ENCODE measurements at places on chromosomes 13 and 19.
A peak's percentile ranks its signal among the peaks of the same experiment; 100 is the strongest.

- no peak for DNase-seq
These were observed 21.5 kb downstream of the GSX1 start for GRCh38 chr13:27813826-27814225.

DNA sequence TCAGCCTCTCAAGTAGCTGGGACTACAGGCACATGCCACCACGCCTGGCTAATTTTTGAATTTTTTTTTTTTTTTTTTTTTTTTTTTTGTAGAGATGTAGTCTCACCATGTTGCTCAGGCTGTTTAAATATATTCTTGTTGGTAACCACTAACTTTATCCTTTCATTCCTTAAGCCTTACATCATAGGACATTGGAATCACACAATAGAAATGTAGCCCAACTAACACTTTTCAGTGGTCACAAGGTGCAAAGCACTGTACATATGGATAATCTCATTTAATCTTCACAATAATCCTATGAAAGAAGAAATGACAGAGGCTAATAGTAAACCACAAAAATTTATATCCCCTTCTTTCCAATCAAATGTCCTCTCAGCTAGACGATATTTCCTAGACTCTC lies 417.8 kb upstream of the DACH1 start:
- DNase-seq, result no peak

DNA sequence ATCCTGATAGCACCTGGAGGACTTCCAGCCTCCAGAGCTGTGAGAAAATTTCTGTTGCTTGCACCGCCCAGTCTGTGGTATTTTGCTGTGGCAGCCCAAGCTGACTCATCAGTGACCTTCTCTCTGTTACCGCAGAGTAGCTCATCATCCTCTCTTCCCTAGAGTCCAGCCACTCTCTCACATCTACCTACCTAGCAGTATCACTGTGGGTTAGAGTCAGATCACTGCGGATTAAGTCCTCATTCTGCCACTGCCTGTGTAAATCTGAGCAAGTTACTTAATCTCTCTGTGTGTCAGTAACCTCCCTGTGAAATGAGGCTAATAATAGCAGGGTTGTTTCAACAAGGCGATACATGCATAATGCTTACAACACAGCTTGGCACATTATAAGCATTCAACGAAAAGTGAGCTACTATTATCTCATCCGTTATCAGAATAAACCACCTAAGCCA lies 40.3 kb upstream of the USPL1 start:
- no peak for DNase-seq

GRCh38 chr13:94706843-94707399 lies 5.4 kb downstream of the SOX21 start:
- DNase-seq, result no peak

DNA sequence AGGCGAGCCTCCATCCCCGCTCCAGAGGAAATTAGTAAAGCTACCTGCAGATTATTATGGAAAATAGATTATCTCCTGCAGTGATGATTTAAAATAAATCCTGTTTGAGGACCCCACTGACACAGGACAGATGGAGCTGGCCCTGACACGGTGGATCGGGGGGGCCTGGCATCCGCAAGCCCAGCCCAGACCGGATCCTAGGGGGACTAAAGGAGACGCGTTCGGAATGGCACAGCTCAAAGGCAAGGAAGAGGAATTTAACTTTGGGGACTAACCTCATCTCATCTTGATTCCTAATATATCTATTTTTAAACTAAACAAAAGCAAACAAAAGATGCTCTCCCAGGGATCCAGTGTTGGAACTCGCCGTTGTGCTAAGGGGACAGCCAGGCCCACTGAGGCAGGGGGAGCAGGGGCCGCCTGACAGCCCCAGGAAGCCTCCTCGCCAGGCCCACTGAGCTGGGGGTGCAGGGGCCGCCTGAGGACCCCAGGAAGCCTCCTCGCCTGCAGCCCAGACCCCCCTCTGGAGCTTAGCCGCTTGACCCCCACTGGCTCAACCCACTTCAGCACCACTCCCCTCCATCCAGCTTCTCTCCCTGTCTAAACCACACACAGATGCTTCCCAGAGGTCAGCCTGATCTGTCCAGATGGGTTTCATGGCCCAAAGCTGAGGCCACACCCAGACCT lies 78.6 kb downstream of the SPACA7 start:
- DNase-seq, result no peak

- DNase-seq, result no peak
These were observed 6.9 kb upstream of the SBK3 start for GRCh38 chr19:55552206-55552605.

DNA sequence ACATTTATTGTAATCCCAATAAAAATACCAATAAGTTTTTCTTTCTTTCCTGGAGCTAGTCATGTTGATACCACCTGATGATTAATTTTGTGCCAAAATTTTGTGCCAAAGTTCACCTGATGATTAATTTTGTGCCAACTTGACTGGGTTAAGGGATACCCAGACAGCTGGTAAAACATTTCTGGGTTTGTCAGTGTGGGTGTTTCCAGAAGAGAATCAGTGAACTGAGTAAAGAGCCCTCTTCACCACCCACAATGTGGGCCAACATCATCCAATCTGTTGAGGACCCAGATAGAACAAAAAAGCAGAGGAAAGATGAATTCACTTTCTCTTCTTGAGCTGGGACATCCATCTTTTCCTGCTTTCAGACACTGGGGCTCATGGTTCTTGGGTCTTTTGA lies 292.9 kb downstream of the LMO7 start:
- DNase-seq, result no peak

- no peak for DNase-seq
These were observed 38.3 kb downstream of the NDFIP2 start for GRCh38 chr13:79519255-79519654.

DNA sequence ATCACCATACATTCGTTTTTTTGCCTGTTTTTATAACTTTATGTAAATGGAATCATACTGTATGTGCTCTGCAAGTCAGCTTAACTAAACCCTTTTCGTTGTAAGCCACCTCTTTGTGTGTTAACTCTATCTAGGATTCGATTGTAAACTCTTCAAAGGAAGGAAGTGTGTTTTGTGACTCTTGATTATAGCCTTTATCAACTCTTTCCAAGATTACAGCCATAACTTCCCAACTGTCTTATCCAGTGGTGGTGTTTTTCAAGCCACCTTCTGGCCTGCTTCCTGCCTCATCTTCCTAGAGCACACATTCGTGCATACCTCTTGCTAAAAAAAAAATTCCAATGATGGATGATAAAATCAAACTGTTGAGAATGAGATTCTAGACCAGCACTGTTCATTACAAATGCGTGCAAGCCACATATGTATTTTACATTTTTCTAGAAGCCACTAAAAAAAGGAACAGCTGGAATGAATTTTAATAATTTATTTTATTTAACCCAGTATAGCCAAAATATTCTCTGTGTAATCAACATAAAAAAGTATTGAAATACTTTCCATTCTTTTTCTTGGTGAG lies 12.0 kb upstream of the FBXL3 start:
- DNase-seq, result no peak

GRCh38 chr13:113493315-113493951 lies 2.9 kb upstream of the DCUN1D2 start:
- DNase-seq, result no peak

DNA sequence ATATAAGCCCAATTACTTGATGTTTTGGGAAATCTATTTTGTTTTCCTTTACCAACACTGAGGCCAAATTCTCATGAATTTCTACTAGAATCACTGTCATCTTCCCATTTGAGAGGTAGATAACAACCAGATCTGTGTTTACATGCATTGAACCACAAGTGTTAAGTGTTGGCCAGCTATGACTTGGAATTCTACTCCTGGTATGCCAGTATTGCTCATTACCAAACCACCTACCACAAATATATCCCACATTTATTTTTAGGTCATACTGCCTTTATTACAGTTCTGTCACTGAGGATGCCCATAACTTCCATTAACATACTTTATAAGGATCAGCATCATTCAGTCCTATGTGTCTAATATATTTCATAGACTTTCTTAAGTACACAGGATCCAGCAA lies 328.9 kb downstream of the DIAPH3 start:
- no peak for DNase-seq

GRCh38 chr19:20776083-20777076 lies at the start of gene ZNF66:
TSS of gene ZNF66 (plus strand) at chr19:20776304. CDS start at chr19:20776448, 144 bp downstream.
- DNase-seq, result peak; percentile 86

GRCh38 chr13:20475927-20476691 lies 49.5 kb downstream of the CRYL1 start:
- DNase-seq, result peak; percentile 38

GRCh38 chr13:106466691-106467426 lies 68.6 kb downstream of the EFNB2 start:
- DNase-seq, result no peak

DNA sequence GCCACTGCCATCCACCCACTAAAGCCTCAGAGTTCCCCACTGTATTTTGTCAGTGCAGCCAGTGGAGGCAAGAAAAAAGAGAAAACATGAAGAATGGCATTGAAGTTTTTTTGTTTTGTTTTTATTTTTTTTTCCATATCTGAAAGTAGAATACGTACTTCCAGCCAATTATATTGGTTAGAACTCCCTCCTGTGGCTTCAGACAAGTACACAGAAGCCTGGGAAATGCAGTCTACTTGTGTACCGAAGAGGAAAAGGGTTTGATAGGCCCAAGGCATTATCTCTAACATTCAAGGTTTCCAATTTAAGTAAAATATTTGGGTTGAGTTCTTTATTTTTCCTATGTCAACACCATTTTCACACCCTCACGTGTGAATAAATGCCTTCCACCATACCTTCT lies 696.2 kb upstream of the GPC6 start:
- no peak for DNase-seq

GRCh38 chr13:62038214-62038613 lies 622.6 kb upstream of the PCDH20 start:
- DNase-seq, result no peak

DNA sequence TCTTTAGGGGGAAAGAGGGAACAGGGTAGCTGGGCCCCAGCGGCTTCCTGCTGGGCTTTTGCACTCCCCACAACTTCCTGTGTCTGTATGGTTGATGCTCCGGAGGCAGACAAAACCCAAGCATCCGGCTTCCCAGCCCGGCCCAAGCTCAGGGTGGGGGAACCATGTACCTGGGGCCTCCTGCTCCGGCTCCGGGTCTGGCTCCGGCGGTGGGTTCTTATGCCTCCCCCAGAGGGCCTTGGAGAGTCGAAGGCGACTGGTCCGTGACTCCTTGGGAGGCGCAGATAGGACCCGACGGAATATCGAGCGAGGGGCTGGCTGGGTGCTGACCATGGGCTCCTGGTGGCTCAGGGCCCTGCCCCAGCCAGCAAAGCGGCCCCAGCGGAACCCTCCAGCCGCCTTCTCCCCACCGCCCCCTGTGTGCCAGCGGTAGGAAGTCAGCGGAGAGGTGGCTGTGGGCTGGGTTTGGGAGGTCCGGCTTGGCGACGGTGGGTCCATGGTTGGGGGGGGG lies 428 bp downstream of the RASAL3 start:
- peak; percentile 65 for DNase-seq

DNA sequence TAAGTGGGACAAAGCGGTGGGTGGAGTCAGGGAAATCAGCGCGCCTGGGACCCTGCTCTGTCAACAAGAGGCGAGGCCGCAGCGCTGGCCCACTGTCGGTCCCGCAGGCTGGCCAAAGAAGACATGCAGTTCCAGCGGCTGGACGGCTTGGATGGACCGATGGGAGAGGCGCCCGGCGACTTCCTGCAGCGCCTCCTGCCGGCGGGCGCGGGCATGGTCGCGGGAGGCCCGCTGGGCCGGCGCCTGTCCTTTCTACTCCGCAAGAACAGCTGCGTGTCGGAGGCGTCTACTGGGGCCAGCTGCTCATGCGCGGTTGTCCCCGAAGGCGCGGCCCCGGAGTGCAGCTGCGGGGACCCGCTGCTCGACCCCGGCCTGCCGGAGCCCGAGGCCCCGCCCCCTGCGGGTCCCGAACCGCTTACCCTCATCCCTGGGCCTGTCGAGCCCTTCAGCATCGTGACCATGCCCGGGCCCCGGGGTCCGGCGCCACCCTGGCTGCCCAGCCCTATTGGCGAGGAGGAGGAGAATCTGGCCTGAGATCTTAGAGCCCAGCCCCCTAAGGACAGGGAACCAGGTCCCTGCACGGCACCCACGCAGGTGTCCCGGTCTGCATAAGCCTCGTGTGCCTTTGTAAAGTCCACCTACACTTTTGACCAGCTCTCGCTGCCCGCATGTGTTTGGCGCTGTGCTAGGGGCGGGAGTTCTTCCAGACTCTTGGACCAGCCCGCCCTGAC lies 6.1 kb downstream of the BEST2 start:
- peak; percentile 43 for DNase-seq

DNA sequence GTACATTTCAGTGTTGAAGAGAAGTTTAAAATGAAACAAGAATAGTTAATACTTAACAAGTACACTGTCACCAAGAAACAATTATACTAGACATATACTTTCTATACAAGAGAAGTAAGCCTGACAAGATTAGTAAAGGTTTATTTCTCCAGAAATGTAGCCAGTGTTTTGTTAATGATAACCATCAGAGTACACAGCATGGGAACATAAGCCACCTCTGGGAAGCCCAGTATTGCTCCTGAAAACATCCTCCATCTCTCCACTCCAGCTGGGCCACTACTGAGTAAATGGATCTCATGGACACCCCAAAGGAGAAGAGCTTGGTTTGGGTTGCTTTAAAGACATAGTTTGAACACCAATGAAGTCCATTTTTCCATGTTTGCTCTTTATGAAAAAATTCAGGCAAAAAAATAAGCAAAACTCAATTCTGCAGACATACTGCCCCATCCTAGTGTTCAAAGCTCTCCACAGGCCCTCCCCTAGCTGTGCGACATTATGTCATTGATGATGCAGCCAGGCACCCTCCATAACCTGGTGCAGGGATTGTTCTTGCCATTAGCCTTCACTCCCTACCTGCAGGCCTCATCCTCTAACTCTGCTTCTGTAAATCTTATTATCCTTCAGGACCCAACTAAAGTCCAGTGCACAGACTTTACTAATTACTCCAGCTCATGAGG lies 61.9 kb downstream of the LHFPL6 start:
- no peak for DNase-seq

GRCh38 chr13:88744289-88744688 lies 1073.1 kb downstream of the SLITRK5 start:
- DNase-seq, result no peak

All from stimulated activated CD4-positive, alpha-beta T cell treated with anti-CD3 and anti-CD28 coated beads, Interleukin-15, amount 100 ng/mL, for 1 hour (primary cell).